Gastrocnemius medialis (tissue), 4 donors: ENCODE measurements at places on chromosomes 3 and 15. TPM values are rescaled to one million over a fixed set of nuclear protein-coding genes. Genes with fewer than 3 reads are reported as not detected.

GRCh38 chr3:40045051-40045450 lies 235.6 kb downstream of the MYRIP start:
- no peak for DNase-seq
- H3K4me1 ChIP-seq: no peaks in the 10 kb centered on the region
- no peak overlapping the region for H3K4me3 ChIP-seq
- H3K27me3 ChIP-seq: no peaks in the 10 kb centered on the region
- H3K27ac ChIP-seq: no peak overlapping the region

ADGRG7 gene
- total RNA-seq: not detected

- H3K4me1 ChIP-seq: no peaks in the 10 kb centered on the region
- H3K4me3 ChIP-seq: no peak overlapping the region
- DNase-seq: no peak
- H3K36me3 ChIP-seq: peaks cover 71% of the 10 kb centered on the region
Measured at GRCh38 chr3:57637391-57637790, 40.2 kb upstream of the ARF4 start.

DNA sequence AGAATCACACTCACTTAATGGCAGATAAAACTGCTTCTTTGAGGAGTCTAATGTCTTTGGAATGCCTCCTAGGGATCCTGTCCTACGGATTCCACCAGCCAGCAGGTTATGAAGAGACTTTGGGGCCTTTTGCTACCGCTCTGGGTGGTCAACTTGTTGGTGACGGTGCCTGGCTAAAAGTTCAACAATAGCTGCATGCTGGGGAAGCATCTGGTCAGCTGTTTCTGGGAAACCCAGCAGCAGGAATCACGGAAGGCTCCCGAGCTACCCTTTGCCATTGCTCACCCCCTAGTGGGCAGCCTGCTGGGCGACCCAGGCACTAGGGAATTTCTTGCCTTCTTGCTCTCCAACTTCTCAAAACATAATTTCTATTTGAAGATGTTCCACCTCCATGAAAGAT lies 263.3 kb downstream of the NEK10 start:
- H3K4me3 ChIP-seq: no peak overlapping the region
- H3K4me1 ChIP-seq: no peaks in the 10 kb centered on the region
- no peak overlapping the region for H3K27ac ChIP-seq
- DNase-seq: no peak

DNA sequence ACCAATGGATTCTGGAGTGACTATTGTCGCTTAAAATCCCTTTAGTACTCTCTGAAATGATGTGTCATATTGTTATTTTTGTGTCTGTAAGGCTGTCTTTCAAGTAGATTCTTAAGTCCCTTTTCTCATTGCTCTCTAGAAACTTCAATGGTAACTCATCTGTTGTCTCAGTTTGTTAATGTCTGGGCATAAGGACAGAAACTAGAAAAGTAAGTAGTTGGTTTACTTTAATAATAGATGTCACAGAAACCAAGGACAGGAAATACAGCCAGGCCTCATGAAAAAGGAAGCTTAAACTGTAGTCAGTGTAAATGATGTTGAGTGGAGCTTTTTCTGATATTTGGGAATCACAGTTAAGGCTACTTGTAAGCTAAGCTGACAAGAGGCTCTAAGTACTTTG lies 730.2 kb upstream of the DPPA4 start:
- H3K27ac ChIP-seq: no peak overlapping the region
- H3K4me3 ChIP-seq: no peak overlapping the region
- H3K4me1 ChIP-seq: no peaks in the 10 kb centered on the region
- H3K27me3 ChIP-seq: no peaks in the 10 kb centered on the region
- DNase-seq: no peak

- no peaks in the 10 kb centered on the region for H3K36me3 ChIP-seq
- H3K4me1 ChIP-seq: no peaks in the 10 kb centered on the region
- no peak overlapping the region for H3K27ac ChIP-seq
- H3K4me3 ChIP-seq: no peak overlapping the region
- DNase-seq: no peak
Measured at GRCh38 chr15:66161575-66162118, 91.9 kb downstream of the MEGF11 start.

MUC20 gene
- 7.0 TPM for total RNA-seq

DNA sequence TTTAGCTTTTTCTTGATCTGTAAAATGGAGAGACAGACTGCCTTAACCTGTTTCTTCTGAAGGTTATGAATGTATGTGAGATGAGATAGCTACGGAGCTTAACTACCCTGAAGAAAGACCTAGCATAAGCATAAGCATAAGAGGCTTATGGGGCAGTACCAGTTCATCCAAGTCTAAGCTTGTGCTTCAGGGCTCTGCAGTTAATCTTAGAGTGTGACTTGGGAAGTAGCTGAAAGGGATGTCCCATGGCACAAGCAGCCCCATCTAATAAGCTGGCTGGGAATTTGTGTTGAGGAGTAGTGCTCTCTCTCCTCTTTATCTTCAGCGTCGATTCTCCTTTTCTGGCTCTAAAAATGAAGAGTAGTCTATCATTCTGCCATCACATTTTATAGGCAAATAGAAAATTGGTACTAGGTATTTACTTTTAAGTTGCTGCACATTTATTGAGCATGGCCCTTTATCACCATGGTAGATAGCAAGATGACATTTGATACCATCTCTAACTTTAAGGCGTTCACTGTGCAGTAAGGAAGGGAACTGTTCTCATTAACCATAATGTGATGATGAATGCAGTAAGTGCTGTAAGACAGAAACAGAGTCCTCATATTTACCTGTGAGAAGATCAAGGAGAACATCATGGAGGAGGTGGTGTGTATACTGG lies 174.5 kb upstream of the LRRFIP2 start:
- DNase-seq: no peak
- no peak overlapping the region for H3K4me3 ChIP-seq
- H3K4me1 ChIP-seq: no peaks in the 10 kb centered on the region
- no peak overlapping the region for H3K27ac ChIP-seq

ZPLD1 gene
- total RNA-seq: 0.09 TPM

GRCh38 chr15:70504299-70504951 lies 258.9 kb downstream of the UACA start:
- peaks cover 35% of the 10 kb centered on the region for H3K4me1 ChIP-seq
- no peak overlapping the region for H3K4me3 ChIP-seq
- H3K27me3 ChIP-seq: no peaks in the 10 kb centered on the region
- no peaks in the 10 kb centered on the region for H3K36me3 ChIP-seq
- peak; percentile 39 for DNase-seq

GRCh38 chr3:190119461-190120268 lies 1.0 kb downstream of the P3H2 start:
- H3K4me3 ChIP-seq: peak overlapping the region; percentile 68
- DNase-seq: no peak
- no peak overlapping the region for H3K27ac ChIP-seq
- H3K4me1 ChIP-seq: no peaks in the 10 kb centered on the region
